ENCODE measurements at places on chromosomes 13 and 19.

GRCh38 chr19:44112802-44113137 is 429 bp upstream of the ZNF225 start:
- no peak for DNase-seq

DNA sequence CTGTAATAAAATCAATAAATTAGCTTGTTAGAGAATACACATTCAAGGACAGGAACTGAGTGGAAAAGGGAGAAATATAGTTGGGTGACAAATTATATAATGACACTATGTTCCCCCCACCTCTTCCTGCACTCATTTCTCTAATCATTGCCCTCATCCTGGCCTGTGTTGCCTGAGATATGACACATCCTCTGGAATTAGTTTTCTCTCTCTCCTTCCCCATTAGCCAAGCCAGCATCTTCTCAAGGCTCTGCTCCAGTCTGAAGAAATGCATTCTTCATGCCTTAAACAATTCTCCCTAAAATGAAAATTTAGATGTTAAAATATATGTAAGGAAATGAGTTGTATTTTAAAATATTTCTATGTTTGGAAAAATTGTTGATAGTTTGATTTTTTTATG is 280.3 kb downstream of the POU4F1 start:
- no peak for DNase-seq

DNA sequence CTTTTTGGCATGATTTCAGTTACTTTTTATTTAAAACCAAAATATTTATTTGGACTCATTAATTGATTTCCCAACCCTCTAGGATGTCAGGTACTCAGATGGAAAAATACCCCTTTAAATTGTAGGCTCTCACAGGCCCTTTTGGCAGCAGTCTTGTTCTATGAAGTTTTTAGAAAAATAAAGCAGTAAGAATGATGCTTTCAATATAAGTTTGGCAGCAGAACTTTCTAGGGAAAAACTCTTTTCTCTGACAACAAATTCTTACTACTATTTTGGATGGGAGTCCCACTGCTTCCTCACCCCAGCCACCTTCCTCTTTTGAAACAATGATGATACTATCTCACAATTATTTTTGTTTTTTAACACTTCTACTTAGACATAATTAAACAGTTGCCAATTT is 581.6 kb upstream of the SGCG start:
- no peak for DNase-seq

DNA sequence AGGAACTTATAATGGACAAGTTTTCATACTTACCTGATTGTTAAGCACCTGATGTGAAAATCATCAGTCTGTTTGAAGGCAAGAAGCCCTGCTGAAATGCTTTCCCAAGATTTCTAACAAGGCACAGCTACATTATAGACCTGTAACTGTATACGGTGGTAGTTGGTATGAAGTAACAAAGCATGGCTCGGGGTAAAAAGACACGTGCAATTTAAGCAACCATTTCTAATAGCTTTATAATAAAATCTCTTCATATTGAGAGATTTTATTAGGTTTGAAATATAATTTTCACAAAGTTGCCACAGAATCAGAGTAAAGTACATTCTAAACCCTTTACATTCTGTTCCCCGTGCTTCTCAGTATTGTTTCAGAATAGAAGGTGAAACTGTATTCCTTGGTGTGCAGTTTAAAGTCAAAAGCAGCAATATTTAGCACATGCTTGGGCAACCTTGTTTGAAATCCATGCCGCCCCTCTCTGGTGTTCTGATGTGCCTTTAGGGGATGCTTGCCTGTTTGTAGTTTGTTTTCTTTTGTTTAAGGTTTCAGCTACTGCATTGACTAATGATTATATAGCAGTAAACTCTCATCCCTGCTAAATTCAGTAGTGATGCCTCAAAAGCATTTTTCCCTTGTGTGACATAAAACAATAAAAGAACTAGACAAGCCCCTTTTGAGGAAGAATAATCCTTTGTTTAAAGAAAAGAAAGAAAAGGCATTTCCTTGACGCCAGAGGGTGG is 125.2 kb upstream of the OBI1 start:
- DNase-seq = peak; percentile 56

- no peak for DNase-seq
These were observed 18.0 kb downstream of the ARHGAP35 start for GRCh38 chr19:46878613-46879375.
